ENCODE measurements at places on chromosomes 5 and 9.

DNA sequence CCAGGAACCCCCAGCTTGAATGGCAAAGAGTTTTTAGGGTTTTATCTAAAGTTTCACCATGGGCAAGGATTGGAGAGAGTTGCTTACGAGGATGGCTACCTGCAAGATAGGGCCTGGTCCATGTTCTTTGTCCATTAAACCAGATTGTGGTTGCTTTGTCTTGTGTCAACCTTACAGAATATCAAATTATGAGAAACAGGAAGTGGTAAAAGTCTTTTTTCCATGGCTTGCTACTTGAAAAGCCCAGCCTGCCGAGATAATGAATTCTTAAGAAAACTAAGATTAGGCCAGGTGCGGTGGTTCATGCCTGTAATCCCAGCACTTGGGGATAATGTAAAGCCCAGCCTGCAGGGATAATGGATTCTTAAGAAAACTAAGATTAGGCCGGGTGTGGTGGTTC lies 24.4 kb downstream of the ZNF474 start:
- DNase-seq = no peak

DNA sequence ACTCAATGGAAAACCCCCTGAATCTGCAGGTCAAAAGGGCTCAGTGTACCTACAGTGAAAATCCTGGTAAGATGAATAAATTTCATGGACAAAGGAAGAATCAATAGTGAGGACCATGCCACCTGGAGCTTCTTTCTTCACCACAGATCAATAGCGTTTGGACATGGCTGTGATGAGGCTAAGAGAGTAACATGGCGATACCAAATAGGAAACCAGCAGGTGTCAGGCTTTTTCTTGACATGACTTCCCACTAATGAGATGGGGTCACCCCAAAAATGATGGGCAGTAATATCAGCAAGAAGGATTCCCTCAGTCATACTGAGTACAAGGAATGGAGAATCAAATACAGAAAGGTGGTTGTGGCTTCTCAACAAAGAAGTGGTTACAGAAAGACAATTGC lies 208.5 kb upstream of the PLPPR1 start:
- no peak for DNase-seq

DNA sequence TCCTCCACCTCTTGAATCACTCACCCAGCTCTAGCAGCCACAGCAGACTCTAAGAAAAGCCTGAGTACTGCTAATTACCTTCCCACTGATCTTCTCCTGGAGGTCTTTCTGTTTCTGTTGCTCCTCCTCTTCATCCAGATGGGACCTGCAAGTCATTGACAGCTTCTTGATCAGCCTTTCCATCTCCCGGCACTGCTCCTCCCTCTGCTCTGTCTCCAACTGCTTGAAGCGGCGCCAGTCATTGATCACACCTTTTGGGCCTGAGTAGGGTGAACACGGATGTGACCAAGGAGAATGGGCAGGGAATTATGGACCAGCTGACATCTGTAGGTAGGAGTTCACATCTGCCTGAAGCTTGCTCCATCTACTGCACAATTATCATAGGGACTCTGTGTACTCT lies 5.5 kb downstream of the PDCL start:
- DNase-seq = no peak

GRCh38 chr5:35302544-35302943 lies 72.3 kb upstream of the PRLR start:
- no peak for DNase-seq
